Astrocyte of the hippocampus (primary cell): ENCODE measurements at places on chromosomes 13 and 19.

DNA sequence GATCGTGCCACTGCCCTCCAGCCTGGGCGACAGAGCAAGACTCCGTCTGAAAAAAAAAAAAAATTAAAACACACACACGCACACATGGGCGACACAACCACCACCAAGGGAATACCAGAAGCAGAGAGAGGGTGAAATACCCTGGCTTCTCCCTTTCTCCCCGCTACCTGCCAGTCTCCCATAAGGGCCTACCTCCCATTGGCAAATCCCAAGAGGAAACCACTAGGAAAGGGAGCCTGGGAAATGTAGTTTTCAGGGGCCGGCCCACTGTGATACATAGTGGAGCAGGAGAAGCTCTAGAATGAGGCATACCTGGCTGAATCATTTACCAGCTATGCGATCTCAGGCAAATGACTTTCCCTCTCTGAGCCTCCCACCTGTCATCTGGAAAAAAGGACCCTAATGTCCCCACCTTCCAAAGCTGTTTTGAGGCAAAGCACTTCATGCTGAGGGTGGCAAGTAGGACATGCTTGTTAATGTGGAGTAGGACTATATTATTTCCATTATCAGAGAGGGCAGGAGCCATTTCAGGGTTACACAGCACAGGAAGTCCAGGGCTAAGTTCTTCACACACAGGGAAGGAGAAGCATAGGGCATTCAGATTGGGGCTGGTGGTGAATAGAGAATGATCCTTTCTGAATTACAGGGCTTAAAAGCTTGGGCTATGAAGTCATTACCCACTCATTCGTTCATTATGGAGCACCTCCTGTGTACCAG lies 14.3 kb upstream of the HNRNPUL1 start:
- DNase-seq, result no peak

GRCh38 chr13:59991395-59991794 lies 172.3 kb downstream of the DIAPH3 start:
- DNase-seq, result no peak

DNA sequence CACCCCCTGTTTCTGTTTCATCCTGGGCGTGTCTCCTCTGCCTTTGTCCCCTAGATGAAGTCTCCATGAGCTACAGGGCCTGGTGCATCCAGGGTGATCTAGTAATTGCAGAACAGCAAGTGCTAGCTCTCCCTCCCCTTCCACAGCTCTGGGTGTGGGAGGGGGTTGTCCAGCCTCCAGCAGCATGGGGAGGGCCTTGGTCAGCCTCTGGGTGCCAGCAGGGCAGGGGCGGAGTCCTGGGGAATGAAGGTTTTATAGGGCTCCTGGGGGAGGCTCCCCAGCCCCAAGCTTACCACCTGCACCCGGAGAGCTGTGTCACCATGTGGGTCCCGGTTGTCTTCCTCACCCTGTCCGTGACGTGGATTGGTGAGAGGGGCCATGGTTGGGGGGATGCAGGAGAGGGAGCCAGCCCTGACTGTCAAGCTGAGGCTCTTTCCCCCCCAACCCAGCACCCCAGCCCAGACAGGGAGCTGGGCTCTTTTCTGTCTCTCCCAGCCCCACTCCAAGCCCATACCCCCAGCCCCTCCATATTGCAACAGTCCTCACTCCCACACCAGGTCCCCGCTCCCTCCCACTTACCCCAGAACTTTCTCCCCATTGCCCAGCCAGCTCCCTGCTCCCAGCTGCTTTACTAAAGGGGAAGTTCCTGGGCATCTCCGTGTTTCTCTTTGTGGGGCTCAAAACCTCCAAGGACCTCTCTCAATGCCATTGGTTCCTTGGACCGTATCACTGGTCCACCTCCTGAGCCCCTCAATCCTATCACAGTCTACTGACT lies at the start of gene KLK3:
Gene KLK3, plus strand, starts transcription at position 280 of the 775 bp plus-strand sequence. Its CDS starts 41 bp downstream, at position 321.
- DNase-seq, result no peak

DNA sequence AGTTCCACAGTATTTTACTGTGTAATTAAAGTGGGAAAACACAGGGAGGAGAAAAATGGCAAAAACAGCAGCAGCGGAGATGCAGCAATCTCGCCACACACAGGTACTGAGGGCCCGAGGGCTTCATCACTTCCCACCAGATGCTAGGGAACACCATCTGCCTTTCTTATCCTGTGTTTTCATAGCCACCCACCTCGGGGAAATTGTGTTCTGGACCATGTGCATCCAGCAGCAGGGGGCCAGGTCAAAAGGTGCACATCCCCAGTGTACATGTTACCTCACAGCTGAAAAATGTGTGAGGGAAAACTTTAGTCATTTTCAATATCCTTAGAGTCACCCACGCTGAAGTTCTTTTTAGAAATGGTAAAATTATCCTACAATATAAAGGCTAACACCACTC lies 30.2 kb downstream of the PDCD5 start:
- DNase-seq, result peak; percentile 18

DNA sequence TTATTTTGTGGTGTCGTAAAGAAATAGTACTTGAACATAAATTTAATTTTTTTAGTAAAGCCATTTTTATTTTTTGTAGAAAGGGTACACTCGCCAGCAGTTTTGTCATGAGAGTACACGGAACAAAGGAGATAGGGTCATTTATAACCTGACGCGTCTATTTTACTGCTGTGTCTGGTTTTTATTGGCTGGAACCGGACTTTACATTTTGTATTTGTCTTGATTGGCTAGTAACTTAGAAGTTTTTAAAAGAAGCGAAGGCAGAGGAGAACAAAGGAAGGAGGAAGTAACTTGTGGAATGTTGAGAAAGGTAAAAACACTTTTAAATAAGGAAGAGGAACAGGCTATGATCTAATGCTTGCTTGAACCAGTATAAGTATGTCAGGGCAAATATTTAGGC lies 43.5 kb downstream of the TRPM4 start:
- no peak for DNase-seq

DNA sequence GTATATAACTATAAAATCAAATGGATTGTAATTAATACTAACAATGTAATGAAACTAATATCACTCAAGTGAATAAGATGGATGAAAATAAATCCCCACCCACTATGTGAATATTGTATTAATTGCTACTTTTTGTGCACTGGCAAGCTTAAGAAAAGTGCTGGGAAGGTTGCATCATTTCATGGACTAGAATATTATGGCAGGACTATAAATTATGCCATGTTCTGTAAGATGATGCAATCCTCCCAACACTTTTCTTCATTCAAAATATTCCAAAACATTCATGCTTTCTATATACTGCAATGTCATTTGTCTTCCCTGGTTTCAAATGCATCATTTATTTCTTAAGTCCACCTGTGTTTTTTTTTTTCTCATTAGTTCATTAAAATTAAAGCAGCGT lies 457.6 kb upstream of the GPC6 start:
- no peak for DNase-seq

DNA sequence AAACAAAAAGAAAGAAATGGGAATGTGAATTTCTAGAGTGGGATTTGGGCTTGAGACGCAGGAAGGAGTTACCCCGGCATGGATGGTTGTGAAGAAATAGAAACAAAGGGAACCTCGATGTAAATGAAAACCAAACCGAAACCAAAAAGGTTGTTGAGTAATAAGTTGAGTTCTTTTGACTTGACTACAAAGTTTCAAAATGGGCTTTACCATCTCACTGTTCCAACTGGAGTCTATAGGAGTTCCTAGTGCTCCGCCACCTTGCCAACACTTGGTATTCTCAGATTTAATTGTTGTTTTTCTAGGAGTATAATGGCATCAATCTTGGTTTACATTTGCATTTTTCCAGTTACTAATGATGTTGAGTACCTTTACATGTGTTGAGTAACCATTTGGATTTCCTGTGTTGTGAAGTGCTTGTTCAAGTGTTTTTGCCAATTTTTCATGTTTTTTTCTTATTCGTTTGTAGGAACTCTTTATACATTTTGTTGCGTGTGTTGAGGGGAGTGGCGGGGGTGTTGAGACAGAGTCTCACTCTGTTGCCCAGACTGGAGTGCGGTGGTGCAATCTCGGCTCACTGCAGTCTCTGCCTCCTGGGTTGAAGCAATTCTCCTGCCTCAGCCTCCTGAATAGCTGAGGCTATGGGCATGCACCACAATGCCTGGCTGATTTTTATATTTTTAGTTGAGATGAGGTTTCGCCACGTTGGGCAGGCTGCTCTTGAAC lies 9.2 kb downstream of the UBE2S start:
- no peak for DNase-seq

GRCh38 chr13:45368005-45368404 lies 27.0 kb upstream of the TPT1 start:
- DNase-seq, result no peak

- DNase-seq, result no peak
Measured at GRCh38 chr13:78478183-78478582, 125.2 kb downstream of the POU4F1 start.

GRCh38 chr13:96835546-96835945 lies 158.7 kb downstream of the OXGR1 start:
- peak; percentile 17 for DNase-seq

GRCh38 chr19:5360003-5360780 lies 19.6 kb upstream of the PTPRS start:
- DNase-seq, result peak; percentile 49

GRCh38 chr13:42836930-42837690 lies 55.7 kb downstream of the FAM216B start:
- DNase-seq, result peak; percentile 27

DNA sequence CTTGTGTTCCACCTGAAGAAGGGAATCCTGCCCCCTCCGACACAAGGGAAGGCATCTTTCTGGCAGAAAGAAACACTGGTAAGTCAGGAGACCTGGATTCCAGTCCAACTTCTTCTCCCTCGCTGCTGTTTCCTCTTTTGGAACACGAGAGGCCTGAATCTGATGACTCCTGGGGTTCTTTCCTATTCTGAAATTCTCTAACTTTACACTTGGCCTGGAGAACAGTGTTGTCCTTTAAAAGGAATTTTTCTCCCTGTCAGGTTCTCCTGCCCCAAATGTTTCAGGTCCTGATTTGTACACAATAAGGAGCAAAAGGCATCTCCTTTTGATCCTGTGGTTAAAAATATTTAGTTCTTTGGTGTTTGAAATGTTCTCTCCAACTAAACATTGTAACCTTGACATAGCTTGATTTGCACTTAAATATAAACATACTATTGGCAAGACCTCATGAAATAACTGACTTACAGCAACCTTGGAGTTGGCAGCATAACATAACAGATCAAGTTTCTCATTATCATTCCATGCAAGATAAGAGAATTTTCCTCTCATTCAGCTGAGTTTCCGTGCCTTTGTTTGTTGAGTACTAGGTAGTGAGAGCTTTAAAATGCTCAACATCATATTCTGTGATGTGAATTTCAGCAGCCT lies 244.8 kb downstream of the COG6 start:
- peak; percentile 68 for DNase-seq

GRCh38 chr13:19726611-19727010 lies 56.1 kb downstream of the PSPC1 start:
- no peak for DNase-seq
